CD4-positive, alpha-beta T cell treated with Interleukin-4 for 4 hours (primary cell): ENCODE measurements at places on chromosomes 6 and 20.

DNA sequence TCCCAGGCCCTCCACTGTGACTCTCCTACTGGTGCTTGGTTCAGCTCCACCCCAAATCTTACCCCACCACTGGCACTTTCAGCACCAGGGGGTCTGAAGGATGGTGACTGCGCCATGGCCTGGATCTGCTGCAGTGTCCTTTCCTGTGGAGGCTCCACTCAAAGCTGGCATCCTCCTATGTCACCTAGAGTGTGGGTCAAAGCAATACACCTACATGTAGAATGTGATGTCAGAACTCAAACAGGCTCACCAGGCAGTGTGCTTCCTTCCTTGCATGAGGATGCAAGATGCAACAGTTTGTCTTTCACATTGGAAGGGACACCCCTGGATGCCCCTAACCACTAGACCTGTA is 32.8 kb upstream of the MICB start:
- no peak for DNase-seq

DNA sequence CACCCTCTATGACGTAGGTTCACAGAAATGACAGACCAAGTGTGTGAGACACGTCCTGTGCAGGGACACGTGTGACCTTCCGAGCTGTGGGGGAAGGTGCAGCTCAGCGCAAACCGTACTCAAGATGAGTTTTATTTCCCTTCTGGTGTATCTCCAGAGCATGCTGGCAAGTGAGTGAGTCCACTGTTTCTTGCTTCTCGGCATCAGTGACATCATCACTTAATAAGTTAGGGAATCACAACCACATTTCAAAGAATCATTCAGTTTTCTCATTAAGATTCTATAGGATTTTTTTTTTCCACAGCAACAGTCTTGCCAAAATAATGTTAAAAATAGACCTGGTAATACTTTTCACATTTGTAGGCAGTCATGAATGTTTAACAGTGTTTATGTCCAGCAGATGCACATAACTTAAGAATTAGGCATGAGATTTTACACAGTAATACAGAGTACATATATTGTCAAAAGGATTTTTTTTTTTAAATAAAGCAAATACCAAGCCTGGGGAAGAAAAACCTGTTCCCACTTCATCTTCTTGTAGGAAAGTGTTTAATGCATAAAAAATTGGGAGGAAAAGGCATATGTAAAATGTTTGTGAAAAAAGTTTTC is 417.8 kb downstream of the CDC5L start:
- no peak for DNase-seq

DNA sequence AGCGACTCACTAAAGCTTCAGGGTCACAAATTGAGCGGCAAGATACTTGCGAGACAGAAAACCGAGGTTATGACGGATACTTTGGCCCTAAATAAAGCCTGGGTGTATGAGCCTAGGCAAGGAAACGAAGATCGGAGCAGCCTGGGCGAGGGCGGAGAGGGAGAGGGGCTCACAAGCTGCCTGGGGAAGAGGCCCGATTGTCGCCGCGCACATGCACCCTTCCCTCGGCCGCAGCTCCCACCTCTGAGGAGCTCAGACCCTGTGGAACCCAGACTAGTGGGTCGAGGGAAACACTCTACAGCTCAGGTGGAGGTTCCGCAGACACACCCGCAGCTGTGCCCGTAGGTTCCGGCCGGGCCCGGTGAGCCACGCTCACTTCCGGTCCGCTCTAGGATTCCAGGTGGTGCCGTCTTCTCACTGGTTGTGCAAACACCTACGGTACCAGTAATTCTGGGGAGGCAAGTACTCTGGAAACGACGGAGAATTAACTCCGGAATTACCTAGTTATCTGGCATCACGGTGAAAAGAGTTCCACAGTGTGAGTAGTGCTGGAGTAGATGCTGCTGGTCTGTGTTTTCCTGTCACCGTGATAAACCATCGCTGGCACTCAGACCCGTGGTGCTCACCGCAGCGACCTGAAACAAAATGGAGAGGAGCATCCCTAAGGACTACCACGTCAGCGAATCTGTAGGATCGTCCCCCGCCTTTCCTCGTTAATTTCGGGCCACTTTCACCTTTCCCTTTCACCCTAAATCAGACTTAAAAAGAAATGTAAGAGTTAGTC is 61.5 kb downstream of the GPX5 start:
- peak; percentile 32 for DNase-seq

- DNase-seq: no peak
These were observed 117.4 kb upstream of the SOX4 start for GRCh38 chr6:21476112-21476511.

DNA sequence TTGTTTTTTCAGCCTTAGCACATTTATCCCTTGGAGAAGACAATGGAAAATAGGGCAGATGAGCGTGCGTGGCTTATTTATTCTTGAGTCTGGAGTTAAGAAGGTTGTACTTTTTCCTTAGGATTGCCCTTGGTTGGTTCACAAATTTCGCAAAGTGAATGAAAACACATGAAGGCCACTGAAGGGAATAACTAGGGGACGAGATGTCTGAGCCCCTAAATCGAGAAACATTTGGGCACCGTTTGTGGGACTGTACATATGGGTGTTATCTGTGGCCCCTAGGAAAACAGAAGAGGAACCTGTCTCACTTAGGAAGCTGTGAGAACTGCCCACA is 19.4 kb upstream of the TRIM27 start:
- no peak for DNase-seq

DNA sequence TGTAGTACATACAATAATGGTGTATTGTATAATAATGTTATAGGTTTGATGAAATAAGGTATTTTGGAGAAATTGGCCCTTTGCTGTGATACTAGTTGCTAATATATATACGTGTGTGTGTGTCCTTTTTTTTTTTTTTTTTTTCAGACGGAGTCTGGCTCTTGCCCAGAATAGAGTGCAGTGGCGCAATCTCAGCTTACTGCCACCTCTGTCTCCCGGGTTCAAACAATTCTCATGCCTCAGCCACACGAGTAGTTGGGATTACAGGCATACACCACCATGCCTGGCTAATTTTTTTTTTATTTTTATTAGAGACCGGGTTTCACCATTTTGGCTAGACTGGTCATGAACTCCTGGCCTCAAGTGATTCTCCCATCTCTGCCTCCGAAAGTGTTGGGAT is 23.3 kb downstream of the SENP6 start:
- DNase-seq: no peak

- no peak for DNase-seq
These were observed 279.8 kb downstream of the EPHA7 start for GRCh38 chr6:93139408-93140081.

GRCh38 chr6:68410021-68410420 is 225.1 kb upstream of the ADGRB3 start:
- no peak for DNase-seq

- no peak for DNase-seq
These were observed 59.8 kb upstream of the GCLC start for GRCh38 chr6:53604623-53605190.

DNA sequence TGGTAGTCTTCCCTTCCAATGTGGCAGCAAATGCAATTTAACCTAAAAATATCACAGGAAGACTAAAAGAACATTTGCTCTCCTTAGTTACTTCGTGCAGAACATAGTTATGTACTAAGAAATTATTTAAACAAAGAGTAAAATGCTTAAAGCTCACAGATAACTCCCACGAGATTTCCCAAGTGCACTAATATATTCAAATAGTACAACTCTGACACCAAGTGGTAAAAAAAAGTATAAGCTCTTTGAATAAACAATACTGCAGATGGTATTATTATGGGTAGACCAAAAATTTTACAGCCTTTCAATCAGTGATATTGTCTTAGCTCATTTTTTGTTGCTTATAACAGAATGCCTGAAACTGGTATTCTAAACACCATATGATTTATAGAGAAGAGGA is 52.8 kb upstream of the FILIP1 start:
- no peak for DNase-seq

- DNase-seq: no peak
These were observed 56.3 kb downstream of the TSHZ2 start for GRCh38 chr20:53028337-53029007.

DNA sequence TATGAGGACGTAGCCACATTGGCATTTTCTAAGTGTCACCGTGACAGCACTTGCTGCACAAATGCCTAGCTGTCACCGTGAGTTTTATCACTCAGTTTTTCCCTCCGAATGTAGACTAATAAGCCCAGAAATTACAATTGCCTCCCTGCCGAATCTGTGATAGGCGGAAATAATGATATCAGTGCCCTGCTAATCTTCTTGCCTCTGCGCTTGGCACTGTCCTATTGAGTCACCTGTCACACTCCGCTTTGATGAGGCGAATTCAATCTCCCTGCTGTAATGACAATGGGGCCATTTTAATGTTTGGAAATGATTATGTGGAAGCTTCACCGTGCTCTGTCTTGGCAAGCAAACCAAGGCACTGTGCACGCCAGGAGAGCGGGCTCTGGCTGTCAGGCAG is 112.8 kb downstream of the LINC00237 start:
- DNase-seq: no peak

GRCh38 chr6:143223895-143224294 is 163.2 kb downstream of the AIG1 start:
- DNase-seq: no peak

DNA sequence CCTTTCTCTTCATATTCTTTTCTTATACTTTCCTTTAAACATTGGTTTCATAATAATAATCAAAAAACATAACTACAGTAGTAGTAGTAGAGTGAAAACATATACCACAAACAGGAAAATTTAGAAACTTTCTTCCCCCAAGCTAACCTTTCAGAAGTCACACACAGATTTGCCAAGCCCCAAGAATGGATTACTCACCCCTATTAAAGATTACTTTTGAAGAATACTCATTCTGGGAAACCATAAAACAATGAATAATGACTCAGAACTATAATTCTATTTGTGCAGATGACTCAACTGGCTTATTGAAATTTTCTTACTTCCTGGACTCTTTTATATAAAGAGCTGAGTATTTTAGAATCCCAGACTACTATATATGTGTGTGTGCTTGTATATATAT is 119.4 kb upstream of the GJE1 start:
- DNase-seq: no peak

DNA sequence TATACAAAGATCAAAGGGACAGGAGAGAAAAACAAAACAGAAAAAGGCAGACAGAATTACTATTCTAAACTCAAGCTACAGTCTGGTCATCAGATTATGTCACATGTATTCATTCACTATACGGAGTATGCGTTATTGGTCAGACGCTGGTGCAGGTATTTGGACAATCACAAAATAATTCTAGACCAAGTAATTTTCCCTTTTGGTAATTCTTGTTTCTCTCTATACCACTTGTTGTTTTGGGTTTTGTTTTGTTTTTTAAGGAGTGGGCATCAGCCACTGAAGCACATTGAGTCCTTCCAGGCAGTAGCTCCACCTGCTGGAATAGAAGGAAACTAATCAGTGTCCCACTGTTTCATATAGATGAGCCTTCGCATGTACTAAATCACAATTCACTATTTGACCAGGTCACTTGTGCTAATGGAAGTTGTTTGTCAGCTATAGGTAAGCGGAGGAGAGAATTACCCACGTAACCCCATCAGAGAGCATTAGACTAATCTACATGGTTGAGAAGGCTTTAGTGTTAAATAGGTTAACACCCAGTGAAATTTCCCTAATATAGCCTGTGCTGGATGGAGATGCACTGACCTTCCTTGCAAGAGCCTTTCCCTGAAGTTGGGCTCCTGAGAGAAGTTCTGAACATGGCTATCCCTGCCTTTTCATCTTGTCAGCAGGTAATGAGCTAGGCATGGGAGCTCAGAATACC is 77.9 kb downstream of the TNFAIP3 start:
- DNase-seq: peak; percentile 65

DNA sequence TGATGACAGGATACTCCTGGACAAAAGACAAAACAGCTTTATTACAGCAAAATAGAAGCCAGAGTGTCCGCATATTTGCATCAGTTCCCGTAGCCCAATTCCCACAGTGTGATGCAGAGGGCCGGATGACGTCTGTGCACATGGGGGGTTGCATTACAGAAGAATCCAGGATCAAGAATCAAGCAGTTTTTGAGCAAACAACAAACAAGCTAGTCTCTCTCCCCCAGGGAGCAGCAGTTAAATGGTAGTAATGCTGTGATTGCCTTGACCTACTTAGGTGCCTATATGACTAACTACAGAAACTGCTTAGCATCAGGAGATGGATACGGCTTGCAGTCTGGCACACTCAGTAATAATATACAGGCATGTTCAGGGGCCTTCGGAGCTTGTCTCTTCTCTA is 3.2 kb upstream of the SDHAF4 start:
- no peak for DNase-seq

- no peak for DNase-seq
These were observed 241.0 kb downstream of the MYLK4 start for GRCh38 chr6:2509711-2510110.

DNA sequence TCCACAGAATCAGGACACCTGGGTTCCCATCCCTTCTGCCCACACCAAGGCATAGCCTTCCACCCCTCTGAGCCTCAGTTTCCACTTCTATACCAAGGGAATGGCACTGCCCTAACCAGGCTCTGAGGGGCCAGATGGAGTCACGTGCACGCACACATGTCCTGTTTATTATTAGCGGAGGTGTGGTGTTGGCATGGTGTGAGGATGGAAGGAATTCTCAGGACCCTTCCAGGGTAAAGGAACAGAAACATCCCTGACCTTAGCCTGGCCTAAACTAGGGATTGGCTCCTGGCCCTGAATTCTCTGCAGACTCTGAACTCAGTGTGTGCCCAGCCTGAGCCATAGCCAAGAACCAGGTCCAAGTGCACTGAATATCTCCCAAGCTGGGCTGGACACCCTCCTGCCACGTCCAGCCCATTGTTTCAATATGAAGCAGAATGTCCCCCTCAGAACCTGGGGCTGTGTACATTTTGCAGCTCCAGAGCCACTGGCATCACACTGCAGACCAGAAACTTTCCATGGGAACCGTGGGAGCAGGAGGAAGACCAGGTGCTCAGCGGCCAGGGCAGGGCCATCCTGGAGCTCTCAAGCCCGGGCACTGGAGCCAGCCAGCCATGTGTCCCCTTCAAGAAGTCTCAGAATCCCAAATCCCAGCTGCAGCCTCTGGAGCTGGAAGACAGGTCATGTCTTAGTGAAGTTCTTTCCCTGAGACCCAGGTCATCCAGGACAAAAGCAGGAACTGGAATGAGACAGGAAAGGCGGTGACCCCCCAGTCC is 208.4 kb downstream of the ANKRD60 start:
- no peak for DNase-seq

DNA sequence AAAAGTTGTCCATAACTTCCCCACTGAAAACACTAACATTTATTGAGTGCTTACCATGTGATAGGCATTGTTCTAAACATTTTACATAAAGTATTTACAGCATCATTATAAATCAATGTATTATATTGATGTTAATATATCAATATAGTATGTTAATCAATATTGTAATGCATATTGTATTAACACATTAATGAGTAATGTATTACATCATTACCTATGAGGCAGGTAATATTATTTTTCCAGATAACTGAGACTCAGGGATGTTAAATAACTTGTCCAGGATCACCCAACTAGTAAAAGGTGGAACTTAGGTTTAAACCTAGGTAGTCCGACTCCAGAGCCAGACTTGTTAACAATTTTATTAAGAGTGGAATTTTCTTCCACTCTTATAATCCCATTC is 12.2 kb upstream of the TREM2 start:
- no peak for DNase-seq

- DNase-seq: no peak
These were observed 35.9 kb upstream of the TBC1D22B start for GRCh38 chr6:37221585-37222124.

- DNase-seq: no peak
These were observed 32.6 kb upstream of the RNF182 start for GRCh38 chr6:13892017-13892645.

- no peak for DNase-seq
These were observed 89.8 kb upstream of the DST start for GRCh38 chr6:56732517-56732916.

- DNase-seq: no peak
These were observed 19.9 kb downstream of the COL9A1 start for GRCh38 chr6:70282919-70283461.

GRCh38 chr6:160678230-160678629 is 14.2 kb upstream of the LPA start:
- DNase-seq: no peak
